ENCODE measurements at places on chromosomes 13 and 19.

DNA sequence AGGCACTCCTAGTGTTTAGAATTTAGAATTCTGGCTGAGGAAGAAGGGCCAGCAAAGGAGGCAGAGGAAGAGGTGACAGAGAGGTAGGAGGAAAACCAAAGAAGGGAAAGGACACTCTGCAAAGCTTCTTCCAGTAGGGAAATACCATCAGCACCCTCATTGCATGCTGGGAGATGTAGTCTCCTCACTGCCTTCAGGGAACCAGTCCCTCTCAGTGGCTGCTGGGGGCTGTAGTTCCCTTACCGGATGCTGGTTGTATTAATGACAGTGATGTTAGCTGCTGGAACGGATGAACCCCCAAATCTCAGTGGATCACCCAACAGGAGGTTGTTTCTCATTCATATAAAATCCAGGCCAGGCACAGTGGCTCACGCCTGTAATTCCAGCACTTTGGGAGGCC is 10.1 kb downstream of the GRIN2D start:
- DNase-seq: peak; percentile 64

GRCh38 chr13:50284540-50284939 is 269.3 kb downstream of the KCNRG start:
- DNase-seq: no peak

- DNase-seq: no peak
These were observed 71.6 kb upstream of the UBAC2 start for GRCh38 chr13:99129050-99129449.

DNA sequence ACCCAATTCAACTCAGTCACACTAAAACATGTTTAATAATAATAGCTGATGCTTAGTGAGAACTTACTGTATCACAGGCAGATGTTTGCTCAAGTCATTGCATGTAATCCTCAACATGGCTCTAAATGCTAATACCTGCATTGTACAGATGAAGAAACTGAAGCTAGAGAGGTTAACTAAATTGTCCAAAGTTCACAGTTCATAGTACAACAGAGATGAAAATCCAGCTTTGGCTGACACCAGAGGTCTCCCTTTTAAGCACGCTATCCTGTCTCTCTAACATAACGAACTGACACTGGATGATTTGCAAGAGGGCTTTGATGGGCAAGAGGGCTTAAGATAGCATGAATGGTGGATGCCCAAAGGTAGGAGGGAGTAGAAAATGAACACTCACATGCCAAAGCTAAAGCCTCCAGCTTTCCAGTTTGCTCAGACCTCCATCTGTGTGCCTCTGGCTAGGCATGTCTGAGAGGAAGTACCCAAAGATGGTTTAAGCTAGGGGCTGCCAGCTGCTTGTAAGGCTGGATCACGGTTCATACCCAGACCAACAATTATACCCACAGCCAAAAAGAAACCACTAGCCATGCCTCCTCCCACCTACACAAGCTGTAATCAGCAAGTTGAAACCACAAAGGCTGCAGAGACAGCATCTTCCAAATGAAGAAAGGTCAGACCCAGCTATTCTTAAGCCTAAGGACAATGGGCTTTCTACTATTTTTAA is 196.9 kb upstream of the UBL3 start:
- DNase-seq: no peak

- no peak for DNase-seq
These were observed 14.7 kb downstream of the B3GLCT start for GRCh38 chr13:31214435-31214834.

GRCh38 chr19:56120371-56121179 is 520 bp downstream of the ZNF787 start:
- DNase-seq: peak; percentile 82

GRCh38 chr13:42066542-42066941 is 18.1 kb downstream of the DGKH start:
- DNase-seq: no peak

- no peak for DNase-seq
These were observed 854 bp downstream of the RNASEH2B start for GRCh38 chr13:50910485-50910805.

DNA sequence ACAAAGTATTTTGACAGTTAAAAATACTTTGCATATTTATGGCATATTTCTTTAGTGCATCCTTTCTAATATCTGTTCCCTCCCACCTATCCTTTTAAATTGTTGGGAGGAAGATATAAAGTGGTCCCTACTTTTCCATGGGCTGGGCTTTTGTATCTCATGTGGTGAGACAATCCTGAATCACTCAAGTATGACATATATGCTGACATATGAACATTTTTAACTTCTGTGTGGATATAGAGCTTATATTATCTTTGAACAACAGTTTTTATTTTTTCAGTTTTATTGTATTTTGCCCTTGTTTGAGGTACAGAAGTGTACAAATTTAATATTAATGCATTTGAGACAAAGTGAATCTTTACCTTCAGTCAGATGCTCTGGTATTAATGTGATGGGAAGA is 3.4 kb downstream of the ZMYM2 start:
- no peak for DNase-seq

- DNase-seq: no peak
These were observed 5.8 kb downstream of the LSR start for GRCh38 chr19:35254341-35255297.

GRCh38 chr19:50701367-50701985 is 18.1 kb downstream of the SHANK1 start:
- no peak for DNase-seq

DNA sequence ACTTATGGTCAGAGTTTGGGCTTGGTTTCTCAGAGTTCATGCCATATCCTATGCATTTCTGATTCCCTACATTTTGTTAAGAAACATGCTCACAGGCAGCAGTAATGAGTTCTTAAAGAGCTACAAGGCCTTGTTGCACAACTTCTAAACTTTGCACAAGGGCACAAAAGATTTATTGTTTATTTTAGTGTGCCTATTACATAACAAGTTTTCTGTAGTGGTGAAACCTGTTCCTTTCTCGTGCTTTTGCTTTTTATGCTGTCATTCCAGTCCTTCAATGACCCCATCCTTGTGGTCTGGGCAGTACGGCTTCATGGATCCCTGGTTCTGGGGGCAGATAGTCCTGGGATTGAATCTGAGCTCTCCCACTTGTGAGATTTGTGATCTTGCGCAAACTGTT is 17.8 kb downstream of the ZNF507 start:
- no peak for DNase-seq

GRCh38 chr19:771332-771785 is 20.4 kb downstream of the MISP start:
- peak; percentile 25 for DNase-seq

DNA sequence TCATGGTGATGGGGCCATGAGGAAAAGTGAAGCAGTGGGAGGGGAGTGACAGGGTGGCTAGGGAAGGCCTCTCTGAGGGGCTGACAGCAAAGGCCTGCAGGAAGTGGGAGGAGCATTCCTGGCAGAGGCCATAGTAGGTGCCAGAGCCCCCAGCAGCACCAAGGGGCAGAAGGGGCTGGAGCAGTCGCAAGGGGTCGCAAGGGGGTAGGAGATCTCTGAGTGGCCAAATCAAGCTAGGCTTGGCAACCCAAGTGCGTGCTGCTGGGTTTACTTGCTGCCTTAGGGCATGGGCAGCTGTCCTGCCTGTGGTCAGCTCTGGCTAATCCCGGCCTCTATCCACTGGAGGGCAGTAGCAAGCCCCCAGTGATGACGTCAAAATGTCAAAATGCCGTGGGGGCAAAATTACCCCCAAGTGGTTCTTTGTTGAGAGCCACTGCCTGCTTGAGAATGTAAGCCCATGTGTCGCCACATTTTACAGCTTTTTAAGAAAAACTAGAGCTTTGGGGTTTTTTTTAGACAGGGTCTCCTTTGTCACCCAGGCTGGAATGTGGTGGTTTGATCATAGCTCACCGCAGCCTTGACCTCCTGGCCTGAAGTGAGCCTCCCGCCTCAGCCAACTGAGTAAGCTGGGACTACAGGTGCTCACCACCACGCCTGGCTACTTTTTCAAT is 11.8 kb downstream of the CCDC97 start:
- DNase-seq: no peak

- DNase-seq: no peak
These were observed 76.9 kb downstream of the TNFSF13B start for GRCh38 chr13:108346376-108346775.

- peak; percentile 84 for DNase-seq
These were observed 1.4 kb upstream of the CD37 start for GRCh38 chr19:49333811-49334288.

DNA sequence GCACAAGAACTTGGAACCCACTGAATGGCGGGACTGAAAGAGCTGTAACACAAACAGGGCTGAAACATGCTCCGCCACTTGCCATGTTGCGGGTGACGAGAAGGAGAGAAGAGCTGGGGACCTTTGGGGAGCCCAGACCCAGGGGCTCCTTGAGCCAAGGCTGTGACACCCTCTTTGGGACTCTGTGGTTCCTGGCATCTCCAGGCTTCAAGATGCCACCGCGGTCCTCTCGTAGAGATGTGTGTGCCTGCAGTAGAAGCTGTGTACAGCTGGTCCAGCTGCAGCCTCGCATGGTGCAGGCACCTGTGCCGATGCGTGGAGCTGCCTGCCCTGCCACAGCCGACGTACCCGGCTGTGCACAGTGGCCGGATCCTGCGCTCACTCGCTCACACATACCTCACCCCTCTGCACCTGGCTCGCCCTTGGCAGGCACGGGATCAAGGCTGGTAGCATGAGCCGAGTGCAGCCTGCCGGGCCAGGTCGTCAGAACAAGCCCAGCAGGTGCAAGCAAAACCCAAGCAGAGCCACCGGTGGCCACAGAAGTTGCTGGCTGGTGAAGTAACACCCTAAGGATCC is 1385.8 kb downstream of the PCDH9 start:
- DNase-seq: no peak

DNA sequence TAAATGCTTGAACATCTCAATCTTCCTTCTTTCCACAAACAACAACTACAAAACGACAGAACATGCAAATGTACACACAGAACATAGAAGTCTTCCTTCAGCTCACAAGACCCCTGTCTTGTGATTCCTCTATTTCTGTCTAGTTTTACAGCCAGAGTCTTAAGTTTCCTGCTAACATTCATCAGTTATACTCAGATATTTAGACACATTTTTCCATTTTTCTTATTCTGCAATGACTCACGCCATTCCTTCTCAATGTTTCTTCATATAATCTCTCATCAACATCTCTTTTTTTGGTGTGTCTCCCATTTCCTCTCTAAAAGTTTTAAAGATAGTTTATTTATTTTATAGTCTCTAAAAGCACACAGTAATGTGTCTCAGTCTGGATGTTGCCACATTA is 1872.9 kb upstream of the PCDH20 start:
- no peak for DNase-seq

- DNase-seq: no peak
These were observed 58.4 kb downstream of the SPRYD7 start for GRCh38 chr13:49877629-49878218.

- DNase-seq: peak; percentile 22
These were observed 5.0 kb downstream of the MVB12A start for GRCh38 chr19:17424743-17425365.

GRCh38 chr13:112603641-112604225 is 15.8 kb upstream of the TUBGCP3 start:
- no peak for DNase-seq

GRCh38 chr19:46821512-46822409 is 28.9 kb downstream of the AP2S1 start:
- peak; percentile 69 for DNase-seq

GRCh38 chr19:3482507-3483225 is 575 bp downstream of the SMIM44 start:
- no peak for DNase-seq

DNA sequence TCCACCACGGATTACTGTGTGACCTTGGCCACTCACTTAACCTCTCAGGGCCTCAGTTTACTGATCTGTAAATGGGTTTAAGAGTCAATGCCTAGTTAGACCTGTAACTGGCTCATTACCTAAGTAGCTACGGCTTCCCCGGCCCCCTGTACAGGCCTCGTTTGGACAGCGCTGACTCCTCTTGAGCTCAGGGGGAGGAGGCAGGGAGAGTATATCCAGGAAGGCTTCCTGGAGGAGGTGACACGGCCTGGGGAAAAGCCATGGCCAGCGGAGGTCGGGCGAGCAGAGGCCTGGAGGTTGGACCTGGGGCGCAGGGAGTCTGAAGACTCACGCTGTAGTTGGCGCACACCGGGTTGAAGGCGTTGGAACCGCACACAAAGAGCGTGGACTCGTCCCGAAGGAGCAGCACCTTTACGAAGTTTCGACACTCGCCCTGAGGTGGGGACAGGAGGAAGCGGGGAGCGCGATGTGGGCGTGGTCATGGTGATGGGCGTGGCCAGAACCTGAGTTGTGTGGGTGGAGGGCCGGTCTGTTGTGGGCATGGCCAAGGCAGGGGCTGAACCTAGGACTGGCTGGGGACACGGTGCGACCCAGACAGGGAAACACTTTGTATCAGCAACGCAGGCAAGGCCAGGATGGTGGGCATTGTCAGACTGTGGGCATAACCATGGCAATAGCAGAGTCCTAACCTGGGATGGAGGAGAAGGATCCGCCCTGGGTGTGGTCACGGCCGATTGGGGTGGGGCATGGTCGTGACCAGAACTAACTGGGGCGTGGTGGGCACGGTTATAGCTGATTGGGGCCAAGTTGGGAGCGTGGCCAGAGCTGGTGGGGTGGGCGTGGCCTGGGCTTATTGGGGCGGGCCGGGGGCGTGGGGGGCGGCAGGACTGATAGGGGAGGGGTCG is 3.6 kb downstream of the SEMA6B start:
- DNase-seq: no peak

- no peak for DNase-seq
These were observed 58.7 kb upstream of the KLF5 start for GRCh38 chr13:73000027-73000674.

DNA sequence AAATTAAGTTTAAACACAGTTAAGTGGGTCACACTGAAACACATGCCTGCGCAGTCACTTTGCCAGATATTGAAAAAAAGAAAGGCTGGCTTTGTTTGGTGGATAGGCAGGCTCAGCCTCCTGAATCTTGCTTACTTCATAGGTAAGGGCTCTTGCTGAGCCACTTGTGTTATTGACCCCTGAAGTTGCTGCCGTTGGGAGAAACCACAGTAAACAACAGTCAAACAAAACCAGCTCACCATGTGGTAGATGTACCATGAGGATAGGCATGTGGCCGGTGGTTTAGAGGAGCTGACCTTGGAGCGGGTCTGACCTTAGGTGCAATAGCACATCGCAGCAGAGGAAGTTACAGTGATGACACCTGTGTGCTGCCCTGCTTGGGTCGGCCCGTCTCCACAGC is 52.2 kb downstream of the SPATA13 start:
- no peak for DNase-seq

- DNase-seq: peak; percentile 89
These were observed 9.1 kb downstream of the TNFRSF19 start for GRCh38 chr13:23579072-23579895.

DNA sequence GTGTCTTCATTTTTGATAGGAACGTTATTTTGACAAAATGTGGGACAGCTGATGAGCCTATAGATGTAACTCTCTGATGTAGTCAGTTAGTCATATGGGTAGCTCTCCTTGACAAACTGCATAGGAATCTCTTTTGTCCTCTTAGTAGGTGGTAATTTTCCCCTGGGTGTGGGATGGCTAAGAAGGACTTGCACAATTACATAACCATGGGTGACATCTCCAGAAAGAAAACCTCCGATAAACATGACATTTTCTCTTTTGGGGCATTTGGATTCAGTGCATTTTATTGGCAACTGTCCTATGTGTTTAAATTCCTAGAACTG is 41.8 kb downstream of the IGFL3 start:
- no peak for DNase-seq
